Spleen (tissue), 13 donors: ENCODE measurements at places on chromosomes 12 and 14. TPM values are rescaled to one million over a fixed set of nuclear protein-coding genes. Genes with fewer than 3 reads are reported as not detected.

GRCh38 chr12:121089031-121089812 is 43.5 kb upstream of the P2RX7 start:
- no peak overlapping the region for H3K27ac ChIP-seq
- no peaks in the 10 kb centered on the region for H3K27me3 ChIP-seq
- no peaks in the 10 kb centered on the region for H3K4me1 ChIP-seq

DNA sequence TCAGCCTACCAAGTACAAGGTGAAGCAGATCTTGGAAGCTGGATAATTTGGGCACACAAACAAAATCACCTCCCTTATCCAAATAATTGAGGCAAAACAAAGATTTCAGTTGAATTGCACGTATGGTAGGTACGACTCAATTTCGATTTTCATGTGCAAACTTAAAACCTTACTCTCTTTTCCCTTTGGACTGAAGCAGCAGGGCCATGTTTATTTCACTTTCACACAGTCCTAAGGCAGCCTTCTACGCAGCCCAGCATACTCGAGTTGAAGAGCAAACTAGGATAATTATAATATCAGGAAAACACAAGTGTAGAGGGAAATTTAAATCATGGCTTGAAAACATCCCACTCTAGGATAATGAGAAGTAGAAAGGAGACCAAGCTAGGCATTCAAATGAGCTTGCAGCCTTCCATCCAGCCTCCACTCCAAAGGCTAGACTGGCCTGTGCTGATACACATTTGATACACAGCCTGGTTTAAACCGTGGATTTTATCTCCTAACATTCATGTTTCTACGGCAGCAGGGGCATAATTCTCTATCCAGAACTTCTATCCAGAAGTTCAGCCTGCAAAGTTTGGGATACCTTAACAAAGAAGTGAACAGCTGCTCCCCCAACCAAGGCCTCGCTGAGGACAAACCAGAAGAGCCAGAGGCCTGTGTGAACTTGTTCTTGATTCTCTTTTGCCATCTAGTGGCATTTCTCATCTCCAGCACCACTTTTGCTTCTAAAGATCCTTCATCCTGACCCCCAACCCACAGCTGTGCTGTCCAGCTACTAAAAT is 2.4 kb upstream of the RNASE7 start:
- peak overlapping the region; percentile 77 for H3K27ac ChIP-seq
- no peak overlapping the region for H3K4me3 ChIP-seq
- H3K36me3 ChIP-seq, result no peaks in the 10 kb centered on the region
- no peaks in the 10 kb centered on the region for H3K27me3 ChIP-seq
- DNase-seq, result peak; percentile 58
- H3K4me1 ChIP-seq, result peaks cover 47% of the 10 kb centered on the region

- H3K4me3 ChIP-seq, result no peak overlapping the region
- DNase-seq, result no peak
- H3K27ac ChIP-seq, result no peak overlapping the region
- no peaks in the 10 kb centered on the region for H3K36me3 ChIP-seq
These were observed 23.5 kb downstream of the SDSL start for GRCh38 chr12:113445544-113446171.

- no peak overlapping the region for H3K4me3 ChIP-seq
- H3K27ac ChIP-seq, result no peak overlapping the region
- peaks cover 6% of the 10 kb centered on the region for H3K27me3 ChIP-seq
- no peaks in the 10 kb centered on the region for H3K36me3 ChIP-seq
These were observed 3.2 kb upstream of the PYGL start for GRCh38 chr14:50947446-50947845.

DNA sequence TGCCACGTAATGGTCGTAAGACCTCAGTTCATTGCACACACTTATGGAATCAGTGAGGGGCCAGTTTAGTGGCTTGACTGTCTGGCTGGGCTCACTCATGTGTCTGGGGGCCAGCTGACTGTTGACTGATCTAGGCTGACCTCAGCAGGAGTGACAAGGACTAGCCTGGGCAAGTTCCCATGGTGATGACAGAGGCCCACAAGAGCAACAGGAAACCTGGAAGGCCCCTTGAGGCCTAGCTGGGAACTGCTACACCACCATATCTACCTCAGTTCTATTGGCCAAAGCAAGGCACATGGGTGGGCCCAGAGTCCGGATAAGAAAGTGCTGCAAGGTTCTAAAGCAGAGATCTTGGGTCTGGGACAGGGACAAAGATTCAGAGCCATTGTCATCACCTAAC is 21.3 kb upstream of the RFLNA start:
- H3K4me1 ChIP-seq, result no peaks in the 10 kb centered on the region
- no peak overlapping the region for H3K4me3 ChIP-seq
- H3K36me3 ChIP-seq, result no peaks in the 10 kb centered on the region
- no peak overlapping the region for H3K27ac ChIP-seq
- H3K27me3 ChIP-seq, result no peaks in the 10 kb centered on the region

DNA sequence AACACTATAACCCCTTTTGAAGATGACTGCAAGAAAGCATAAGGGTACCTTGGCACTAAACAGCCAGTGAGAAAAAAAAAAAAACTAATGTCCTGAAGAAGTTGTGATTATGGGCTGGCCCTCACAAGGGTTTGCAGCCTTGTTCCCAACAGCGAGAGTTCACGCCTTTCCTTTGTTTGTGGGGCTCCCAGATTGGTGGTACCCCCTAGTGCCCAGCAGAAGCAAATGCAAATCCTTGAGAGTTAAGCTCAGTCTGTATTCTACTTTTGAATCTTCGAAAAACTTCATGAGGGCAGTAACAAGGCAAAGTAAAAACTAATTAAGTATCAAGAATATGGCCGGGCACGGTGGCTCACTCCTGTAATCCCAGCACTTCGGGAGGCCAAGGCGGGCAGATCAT is 238.9 kb upstream of the LMO3 start:
- H3K4me3 ChIP-seq, result no peak overlapping the region
- H3K27ac ChIP-seq, result no peak overlapping the region
- H3K4me1 ChIP-seq, result no peaks in the 10 kb centered on the region

The IFNG-AS1 gene
- polyA plus RNA-seq, result 0.42 TPM

The TMEM229B gene
- polyA plus RNA-seq, result 10.0 TPM

The MMP17 gene
- 2.7 TPM for polyA plus RNA-seq

The SOAT2 gene
- polyA plus RNA-seq, result 0.99 TPM

The GSC gene
- not detected for polyA plus RNA-seq

The KRT83 gene
- not detected for polyA plus RNA-seq
